Activated CD4-positive, alpha-beta T cell treated with anti-CD3 and anti-CD28 coated beads, Interleukin-2, Interleukin-4, amounts not matched to agents 100 ng/mL and 50 ng/mL, durations not matched to agents 16 hours and 8 hours (primary cell): ENCODE measurements at places on chromosomes 3 and 15.
A peak's percentile ranks its signal among the peaks of the same experiment; 100 is the strongest.

GRCh38 chr3:45223889-45224727 is 2.0 kb downstream of the TMEM158 start:
- no peak for DNase-seq

DNA sequence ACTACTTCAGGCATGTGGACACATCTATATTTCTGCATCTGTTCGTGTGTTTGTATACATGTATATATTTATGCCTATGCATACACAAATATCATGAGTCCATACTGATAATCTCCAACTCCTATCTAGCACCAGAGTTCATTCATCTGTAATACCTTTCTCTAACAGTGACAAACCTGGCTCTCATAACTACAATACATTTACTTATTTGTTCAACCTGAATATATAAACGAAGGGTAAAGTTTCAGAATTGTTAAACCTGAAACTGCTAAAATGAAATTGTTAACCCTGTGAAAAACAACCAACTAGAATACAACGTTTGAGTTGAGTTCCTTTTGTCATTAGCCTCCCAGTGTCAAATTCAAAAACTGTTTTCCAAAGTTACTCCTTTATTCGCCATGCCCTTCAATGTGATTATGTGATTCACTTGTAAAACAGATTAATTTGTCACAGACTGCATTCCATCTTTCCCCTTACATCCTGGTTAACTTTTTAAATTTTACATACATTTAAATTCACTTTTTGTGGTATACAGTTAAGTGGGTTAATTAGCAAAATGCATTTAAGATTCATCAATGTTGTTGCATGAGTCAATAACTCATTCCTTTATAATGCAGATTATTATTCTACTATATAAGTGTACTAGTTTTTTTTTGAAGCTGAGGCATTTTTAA is 58.5 kb downstream of the PIK3R4 start:
- DNase-seq, result peak; percentile 37

- DNase-seq, result no peak
Measured at GRCh38 chr3:23389686-23390085, 186.6 kb downstream of the UBE2E2 start.

DNA sequence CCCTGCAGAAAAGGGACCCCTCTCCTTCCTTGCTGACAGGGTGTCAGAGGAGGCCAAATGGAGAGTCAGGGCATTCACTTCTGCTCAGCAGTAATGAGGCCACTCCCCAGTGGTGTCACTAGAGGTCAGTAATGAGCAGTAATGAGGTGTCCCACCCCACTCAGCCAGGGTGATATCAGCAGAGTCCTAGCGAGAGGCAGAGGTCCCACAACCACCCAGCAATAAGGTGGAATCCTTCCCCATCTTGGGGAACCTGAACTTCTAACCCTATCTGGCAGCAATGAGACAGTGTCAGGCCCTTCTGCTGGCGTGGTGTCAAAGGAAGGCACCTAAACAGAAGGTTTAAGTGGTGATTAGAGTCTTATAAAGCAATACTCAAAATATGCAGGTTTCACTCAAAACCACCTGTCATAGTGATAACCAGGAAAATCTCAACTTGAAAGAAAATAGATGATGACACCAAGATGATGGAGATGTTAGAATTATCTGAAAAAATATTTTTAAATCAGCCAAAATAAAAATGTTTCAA is 12.9 kb downstream of the OCA2 start:
- DNase-seq, result peak; percentile 67

GRCh38 chr3:114392831-114393230 is 99.0 kb downstream of the TIGIT start:
- no peak for DNase-seq

DNA sequence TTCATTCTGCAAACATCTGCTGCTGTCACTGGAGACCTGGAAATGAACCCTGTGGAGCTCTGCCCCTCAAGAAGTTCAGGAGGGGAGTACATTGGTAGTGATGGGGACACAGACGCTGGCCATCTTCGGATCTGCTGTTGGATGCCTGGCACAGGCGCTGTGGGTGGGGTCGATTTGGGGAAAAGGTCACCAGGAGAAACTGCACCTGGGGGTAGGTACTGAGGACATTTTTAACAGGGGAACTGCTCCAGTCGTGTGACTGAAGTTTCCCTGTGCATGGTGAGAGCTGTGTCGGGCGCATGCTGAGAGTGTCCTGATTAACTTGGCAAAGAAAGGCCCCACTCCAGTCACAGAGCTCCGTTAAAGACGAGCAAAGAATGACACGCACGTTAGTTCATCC is 3.4 kb downstream of the UROC1 start:
- DNase-seq, result no peak

DNA sequence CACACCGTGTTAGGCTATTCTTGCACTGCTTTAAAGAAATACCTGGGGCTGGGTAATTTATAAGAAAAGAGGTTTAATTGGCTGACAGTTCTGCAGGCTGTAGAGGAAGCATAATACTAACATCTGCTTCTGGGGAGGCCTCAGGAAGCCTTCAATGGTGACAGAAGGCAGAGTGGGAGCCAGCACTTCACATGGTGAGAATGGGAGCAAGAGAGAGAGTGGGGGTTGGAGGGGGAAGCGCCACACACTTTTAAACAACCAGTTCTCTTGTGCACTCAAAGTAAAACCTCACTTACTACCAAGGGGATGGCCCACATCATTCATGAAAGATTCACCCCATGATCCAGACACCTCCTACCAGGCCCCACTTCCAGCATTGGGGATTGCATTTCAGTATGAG is 181.1 kb downstream of the APBA2 start:
- no peak for DNase-seq

DNA sequence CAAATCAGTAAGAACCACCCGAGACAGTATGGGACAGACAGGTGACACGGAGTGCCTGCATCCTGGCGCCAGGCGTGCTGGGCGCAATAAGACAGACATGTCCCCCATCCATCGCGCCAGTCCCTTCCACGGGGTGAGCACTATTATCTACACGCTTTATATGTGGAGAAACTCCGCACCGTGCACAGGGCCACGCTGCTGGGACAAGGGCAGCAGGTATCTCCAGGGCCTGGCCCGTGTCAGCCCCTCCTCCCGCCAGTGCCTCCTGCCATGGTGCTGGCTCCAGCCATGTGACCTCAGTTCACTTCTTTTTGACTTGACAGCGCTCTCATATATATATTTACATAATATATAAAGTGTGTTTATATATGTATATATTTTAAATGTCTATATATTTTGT is 42.6 kb downstream of the TNK2 start:
- no peak for DNase-seq

GRCh38 chr15:60065951-60066350 is 61.8 kb downstream of the FOXB1 start:
- no peak for DNase-seq

GRCh38 chr3:141372656-141373055 is 4.4 kb downstream of the ZBTB38 start:
- DNase-seq, result no peak

DNA sequence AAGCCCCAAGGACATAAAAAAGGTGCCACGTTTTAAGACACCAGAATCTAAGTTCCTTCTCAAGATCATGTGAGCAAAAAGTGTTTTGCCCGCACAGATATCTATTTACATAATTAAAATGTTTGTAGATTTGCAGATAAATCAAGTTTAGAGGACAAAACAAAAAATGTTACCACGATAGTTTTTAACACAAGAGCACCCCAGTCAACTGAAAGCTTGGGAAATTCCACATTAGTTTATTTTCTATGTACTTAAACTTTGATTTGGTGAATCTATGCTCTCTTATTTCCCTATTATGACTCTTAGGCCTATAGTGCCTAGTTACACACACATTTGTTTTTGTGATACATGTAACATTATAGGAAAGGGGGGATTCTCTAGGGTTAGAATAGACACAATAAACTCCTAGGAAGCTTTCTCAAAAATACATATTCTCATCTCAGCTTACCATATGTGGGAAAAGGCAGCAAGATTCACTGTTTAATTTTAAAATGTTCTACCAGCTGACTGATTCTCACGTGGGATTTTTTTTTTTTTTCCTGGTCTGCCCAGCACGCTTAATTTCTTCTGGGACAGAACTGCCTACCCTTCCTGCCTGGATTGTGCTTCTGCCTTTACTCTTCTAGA is 8.4 kb upstream of the LEKR1 start:
- DNase-seq, result no peak

DNA sequence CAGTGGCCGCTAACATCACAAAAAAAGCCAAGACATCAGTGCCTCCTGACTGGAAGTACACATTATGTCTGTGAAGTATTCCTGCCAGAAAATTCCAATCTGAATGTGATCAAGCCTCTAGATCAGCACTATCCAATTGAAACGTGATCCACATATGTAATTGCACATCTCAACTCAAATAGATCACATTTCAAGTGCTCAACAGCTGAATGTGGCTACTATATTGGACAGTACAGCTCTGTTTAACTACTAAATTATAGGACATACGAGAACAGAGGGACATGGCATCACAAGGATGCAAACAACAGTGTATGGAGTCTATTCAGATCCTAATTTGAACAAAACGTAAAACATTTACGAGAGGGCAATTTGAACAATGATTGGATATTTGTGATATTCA is 542 bp upstream of the UBAP1L start:
- no peak for DNase-seq

- DNase-seq, result no peak
Measured at GRCh38 chr3:30609930-30610701, 3.7 kb downstream of the TGFBR2 start.
